ENCODE measurements at places on chromosomes 13 and 19. TPM values are rescaled to one million over a fixed set of nuclear protein-coding genes. Genes with fewer than 3 reads are reported as not detected.

- no peak for DNase-seq
Measured at GRCh38 chr19:58003174-58003828, 681 bp upstream of the ZNF606 start.

GRCh38 chr13:92767468-92767867 is 459.1 kb upstream of the GPC6 start:
- no peak for DNase-seq

DNA sequence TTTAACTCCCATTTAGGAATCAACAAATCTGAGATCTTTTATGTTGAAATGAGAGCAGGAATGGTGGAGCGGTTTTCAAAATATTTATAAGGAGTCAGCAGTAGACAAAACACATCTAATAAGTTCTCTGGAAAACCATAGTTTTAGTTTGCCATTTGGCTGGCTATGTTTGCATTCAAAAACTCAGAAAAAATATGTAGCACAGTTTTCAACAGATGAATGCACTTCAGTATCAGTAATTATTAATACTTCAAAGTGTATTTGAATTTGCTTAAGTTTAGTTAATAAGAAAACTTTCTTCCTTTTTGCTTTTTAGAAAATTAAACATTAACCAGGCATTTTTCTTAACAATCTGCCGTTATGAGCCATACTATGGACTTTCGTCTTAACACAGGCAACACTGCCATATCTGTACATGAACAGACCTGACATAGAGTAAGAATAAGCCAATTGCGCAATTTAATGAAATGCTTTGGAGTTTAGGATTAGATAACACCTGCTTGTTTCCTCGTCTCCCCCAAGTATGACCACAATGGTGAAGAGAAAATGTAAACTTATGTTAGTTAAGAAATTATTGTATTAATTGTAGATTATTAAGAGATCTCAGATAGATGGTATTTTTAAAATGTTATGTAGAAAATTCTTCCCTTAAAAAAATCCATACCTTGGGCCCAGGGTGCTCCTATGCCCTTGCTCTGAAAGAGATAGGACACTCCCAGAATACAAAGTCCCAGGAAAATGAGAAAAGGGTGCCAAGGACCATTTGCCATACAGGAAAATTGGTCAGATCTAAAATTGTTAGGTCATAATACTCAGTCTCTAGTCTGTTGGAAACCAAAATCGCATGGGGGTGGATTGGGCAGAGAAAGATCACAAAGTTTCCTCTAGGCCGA is 552.3 kb upstream of the ARGLU1 start:
- no peak for DNase-seq

Gene FFAR1
- total RNA-seq = not detected

GRCh38 chr19:4720037-4720700 is 3.5 kb downstream of the DPP9 start:
- no peak for DNase-seq

- DNase-seq = no peak
Measured at GRCh38 chr13:44760434-44760833, 184.3 kb upstream of the TSC22D1 start.

DNA sequence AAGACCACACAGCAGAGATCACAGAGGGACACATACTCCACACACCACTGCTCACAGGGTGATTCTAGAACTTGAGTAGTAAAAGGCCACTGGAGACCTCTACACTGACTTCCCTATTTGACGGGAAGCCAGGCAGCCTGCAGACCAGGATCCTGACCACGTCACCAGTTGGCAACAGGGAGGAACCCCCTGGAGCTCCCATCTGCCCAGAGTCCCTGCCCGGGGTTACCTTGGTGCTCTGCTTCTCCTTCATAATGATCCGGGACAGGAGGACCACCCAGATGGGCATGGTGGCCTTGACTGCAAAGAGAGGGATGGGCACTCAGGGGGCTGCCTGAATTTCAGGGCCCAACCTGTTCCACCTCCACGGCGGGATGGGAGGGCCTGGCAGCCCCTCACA is 932 bp downstream of the SLC35E1 start:
- no peak for DNase-seq

GRCh38 chr13:29844441-29844840 is 6.0 kb downstream of the UBL3 start:
- no peak for DNase-seq

- DNase-seq = no peak
Measured at GRCh38 chr13:19632915-19633478, 462 bp upstream of the MPHOSPH8 start.

Gene ZIC2
- not detected for total RNA-seq

- DNase-seq = no peak
Measured at GRCh38 chr13:87453244-87453643, 217.9 kb upstream of the SLITRK5 start.

GRCh38 chr19:7691497-7691896 is 10.4 kb downstream of the FCER2 start:
- no peak for DNase-seq
